ENCODE measurements at places on chromosomes 6 and 20.

DNA sequence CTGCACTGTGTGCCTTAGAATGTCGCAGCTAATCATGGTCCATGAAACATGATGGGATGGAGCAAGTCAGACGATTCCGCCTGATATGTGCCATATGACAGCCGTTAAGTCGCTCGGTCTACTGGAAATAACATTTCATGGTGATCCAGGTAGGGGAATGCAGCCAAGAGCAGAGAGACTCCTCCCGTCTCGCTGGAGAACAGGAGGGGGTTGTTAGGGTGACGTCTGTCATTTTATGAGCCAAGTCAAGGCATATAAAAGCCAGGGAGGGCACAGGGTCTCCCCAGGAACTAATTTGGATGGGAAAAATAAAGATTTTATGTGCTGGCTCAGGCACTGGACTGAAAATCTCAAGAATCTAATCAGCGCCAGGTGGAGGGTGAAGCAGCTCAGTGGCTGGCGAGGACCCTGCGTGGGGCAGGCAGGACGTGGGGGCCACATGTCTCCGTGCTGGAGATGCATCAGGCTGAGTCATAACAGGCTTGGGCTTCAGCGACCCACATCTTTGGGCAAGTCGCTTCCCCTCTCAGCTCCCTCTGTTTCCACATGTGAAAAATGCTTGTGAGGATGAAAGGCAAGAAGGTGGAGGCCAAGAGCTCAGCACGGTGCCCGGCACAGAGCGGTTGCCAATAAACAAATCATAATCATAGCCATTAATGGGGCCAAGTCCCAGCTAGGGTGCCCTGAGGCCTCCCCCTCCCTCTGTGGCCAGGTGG is 234.6 kb downstream of the ANKRD60 start:
- DNase-seq, result no peak

DNA sequence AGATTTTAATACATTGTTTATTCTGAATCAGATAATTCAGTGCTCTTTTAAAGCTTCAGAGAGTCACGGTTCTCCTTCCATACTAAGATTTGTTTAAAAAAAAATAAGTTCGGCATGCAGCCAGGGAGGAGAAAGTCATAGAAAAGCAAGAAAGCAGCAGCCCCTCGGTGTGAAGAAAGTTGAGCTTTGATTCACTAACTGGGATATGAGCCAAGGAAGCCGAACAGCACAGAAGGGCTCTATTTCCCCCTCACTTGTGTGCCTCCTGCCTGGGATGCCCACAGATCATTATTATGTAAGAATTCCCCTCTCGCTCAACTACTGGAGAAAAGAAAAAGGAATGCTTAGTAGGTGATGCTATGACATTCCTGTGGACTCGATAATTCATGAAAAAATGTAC is 69.3 kb upstream of the SYNJ2 start:
- DNase-seq, result no peak

GRCh38 chr20:23668477-23668951 is 20.3 kb downstream of the CST4 start:
- DNase-seq, result peak; percentile 58

- DNase-seq, result no peak
These were observed 75.8 kb downstream of the EFHC1 start for GRCh38 chr6:52495922-52496321.

DNA sequence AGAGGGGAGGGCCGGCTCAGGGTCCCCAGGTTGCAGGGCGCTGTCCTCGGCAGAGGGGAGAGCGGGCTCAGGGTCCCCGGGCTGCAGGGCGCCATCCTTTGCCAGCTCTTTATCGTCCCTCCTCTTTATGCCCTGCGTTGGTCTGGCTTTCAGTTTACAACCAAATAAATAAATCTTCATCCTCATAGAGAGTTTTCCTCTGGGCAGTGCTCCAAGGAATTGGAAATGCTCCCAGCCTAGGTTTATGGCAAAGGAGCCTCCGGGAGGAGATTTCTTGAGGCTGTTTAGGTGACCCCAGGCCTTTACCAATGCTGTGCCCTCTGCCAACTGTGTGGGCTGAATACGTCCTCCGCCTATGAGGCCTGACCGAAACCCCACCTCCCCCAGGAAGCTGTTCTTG is 60.2 kb downstream of the CHMP4B start:
- no peak for DNase-seq

GRCh38 chr6:50264995-50265571 is 215.4 kb upstream of the DEFB112 start:
- DNase-seq, result no peak

DNA sequence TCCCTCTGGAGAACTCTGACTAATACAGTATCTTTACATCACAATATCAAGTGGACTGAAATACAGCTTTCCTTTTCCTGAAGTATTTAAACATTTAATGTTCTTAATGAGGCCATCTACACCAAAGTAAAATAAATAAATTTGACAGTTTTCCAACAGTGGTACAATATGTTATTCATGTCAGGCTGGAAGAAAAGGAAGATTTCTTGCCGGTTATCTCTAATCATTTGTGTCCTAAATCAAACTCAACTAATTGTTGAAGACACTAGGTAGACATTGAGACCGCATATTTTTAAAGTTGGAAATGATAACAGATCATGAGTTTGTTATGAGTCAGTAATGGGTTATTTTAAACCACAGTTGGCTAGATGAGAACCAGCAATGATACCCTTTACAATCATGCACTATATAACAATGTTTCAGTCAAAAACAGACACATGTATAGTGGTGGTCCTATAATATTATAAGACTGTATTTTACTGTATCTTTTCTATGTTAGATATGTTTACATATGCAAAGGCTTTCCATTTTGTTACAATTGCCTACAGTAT is 241.6 kb downstream of the LMBRD1 start:
- no peak for DNase-seq

DNA sequence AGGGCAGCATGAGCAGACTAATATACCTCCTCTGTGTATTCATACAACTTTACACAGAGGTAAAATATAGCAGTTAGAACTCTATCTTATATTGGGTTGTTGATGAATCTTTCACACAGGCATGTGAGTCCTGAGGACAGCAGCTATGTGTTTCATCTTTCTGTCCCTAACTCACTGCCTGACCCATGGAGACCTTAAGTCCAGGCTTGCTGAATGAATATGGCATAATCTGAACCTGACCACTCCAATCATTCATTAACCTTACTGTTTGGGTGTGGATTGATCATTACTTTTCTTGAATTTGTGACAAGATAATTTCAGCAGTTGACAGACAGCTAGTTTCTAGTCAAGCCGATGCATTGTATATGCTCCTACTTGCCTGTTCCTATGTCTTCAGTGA is 27.3 kb upstream of the TSPYL1 start:
- DNase-seq, result no peak

DNA sequence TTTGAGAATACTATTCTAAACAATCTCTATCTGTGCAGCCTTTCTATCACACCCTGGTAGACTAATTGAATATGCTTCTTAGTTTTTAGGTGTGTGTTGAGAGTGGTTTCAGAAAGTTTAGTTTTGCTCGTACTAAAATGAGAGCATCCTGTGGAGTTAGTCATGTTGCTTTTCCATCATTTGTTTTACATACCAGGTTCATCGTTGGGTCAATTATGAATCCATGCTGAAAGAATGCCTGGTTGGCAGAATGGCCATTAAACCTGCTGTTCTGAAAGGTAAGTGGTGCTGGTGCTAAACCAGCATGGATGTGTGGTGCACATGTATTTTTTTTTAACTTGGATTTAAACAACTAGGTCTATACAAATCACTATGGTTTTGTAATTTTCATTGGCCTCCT is 49.3 kb downstream of the CYB5R4 start:
- no peak for DNase-seq

GRCh38 chr20:34310481-34311117 is 7.4 kb upstream of the AHCY start:
- no peak for DNase-seq

DNA sequence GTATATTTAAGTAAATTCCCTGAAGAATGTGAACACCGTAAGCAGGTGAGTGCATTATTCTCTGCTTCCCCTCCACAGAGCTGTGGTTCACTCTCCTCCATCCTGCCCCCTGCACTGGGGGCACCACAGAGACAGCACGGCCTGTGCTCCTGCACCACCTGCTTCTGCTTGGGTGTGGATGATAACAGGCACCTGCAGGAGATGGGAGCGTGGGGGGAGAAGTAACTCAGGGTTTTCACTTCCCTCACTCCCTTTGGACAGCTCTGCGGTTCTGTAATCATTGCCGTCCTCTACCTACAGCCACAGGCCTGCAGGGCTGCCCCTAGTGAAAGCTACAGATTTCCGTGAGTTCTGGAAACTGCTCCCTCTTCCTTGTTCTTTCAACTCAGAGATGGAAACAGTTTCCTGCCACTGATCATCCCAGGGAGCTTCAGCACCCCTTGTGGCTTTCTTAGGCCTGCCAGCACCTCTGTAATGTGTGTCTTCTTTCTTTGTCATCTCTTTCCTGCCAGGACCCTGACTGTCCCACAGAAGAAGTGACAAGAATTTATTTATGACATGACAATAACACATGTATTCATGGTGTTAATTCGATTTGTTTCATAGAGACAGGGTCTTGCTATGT is 21.3 kb upstream of the MICB start:
- DNase-seq, result no peak

- peak; percentile 87 for DNase-seq
These were observed 82.2 kb downstream of the MYO6 start for GRCh38 chr6:75830959-75831885.

DNA sequence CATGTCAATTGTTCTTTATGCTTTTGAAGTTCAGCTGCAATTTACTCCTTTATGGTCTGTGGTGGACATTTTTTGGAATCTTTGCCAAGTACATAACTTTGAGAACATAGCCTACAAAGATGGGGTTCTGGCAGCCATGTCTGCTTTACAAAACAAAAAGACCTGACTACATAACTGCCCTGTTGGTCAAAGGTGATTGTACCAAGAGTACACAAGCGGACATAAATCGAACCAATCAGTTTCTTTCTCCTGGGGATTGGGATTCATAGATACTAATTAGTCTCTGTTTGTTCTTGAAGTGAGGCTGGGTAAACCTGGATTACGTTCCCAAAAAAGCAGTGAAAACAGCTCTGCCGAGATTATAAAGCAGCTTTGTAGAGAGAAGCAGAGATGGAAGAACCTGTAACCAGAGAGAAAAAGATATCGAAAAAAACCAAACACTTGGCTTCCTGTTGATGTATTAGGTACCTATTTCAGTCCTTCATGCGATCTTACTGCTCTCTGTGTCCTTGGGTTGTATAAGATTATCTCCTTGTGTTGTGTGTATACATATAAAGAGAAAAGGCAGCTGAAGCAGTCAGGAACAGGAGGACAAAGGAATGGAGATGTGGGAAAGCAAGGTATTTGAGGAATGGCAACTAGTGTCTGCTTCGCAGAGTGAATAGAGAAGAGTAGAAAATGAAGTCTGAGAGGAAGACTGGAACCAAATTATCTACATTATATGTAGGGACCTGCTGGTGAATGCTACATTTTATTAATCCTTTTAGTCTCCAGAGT is 2.7 kb upstream of the ZFAND3 start:
- DNase-seq, result no peak

DNA sequence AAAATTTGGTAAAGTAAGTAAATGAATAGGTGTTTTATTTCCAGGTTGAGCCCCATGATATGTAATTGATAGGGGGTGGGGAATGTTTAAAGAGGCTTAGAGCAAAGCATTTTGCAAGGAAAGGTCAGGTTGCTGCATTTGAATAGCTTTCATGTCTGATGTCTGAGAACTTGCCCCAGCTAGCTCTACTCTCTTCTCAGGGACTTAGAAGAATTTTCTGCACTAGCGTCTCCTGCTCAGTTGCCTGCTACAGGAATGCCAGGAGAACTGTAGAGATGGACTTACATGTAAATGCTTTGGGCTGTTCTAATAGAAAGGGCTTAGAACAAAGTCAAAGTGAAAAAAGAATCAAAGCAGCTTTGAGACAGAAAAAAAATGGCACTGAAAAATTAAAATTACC is 35.5 kb downstream of the TRMT6 start:
- DNase-seq, result no peak

GRCh38 chr6:89707766-89708165 is 69.2 kb upstream of the LYRM2 start:
- DNase-seq, result no peak

DNA sequence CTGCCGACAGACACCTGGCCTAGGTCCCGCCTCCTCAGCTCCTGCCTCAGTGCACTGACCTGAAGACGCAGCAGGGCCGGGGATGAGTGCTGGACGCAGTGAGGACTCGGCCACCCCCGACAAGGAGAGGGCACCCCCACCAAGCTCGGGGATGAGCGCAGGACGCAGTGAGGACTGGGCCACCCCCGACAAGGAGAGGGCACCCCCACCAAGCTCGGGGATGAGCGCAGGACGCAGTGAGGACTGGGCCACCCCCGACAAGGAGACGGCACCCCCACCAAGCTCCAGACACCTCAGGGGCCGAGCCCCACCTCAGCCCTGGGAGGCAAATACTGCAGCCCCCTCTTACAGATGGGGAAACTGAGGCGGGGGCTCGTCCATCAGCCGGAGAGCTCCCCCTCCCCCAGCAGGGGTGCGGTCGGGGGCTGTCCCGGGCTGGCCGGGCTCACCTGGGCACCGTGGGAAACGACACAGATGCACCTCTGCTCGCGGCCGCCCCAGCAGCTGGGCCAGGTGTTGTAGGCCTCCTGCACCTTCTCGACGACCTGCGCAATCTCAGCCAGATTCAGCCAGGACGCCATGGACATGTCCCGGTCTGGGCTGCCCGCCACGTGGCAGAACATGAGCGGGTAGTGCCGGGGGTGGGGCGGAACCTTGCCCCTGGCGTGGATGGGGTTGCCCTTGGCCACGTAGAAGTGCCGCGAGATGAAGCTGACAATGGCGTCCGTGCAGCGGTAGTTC is 7.5 kb downstream of the HELZ2 start:
- no peak for DNase-seq

GRCh38 chr6:41689171-41690008 is 46.0 kb downstream of the TFEB start:
- no peak for DNase-seq

GRCh38 chr6:163984124-163984936 is 569.8 kb downstream of the QKI start:
- no peak for DNase-seq

- no peak for DNase-seq
These were observed 18.4 kb downstream of the SCP2D1 start for GRCh38 chr20:18831830-18832499.

GRCh38 chr6:150208611-150209352 is 65.9 kb downstream of the PPP1R14C start:
- no peak for DNase-seq

DNA sequence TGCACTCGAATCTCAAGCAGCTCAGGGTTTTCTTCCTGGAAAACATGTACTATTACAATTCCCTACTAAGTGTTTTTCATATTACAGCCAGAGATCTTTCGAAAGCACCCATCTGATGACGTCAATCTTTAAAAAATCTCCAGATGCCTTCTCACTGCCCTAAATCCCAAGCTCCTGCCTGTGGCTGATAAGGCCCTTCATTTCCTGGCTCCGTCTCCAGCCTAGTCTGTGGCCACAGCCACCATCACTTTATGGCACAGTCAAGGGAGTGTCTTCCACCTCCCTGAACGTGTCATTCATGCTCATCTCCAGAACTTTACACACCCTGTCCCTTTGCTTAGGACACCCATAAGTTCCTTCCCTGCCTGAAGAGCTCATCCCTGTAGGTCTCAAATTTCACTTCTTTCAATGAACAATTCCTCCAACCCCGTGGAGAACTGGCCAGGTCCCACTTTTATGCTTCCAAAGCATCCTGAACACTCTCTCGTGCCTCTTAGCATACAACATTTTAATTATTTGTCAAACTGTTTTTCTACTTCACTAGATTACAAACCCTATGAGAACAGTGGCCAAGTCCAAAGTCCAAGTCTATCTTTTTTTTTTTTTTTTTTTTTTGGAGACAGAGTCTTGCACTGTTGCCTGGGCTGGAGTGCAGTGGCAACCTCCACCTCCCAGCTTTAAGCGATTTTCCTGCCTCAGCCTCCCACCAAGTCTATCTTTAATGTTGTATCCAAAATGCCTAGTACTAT is 106.1 kb upstream of the AGPAT4 start:
- no peak for DNase-seq

- DNase-seq, result no peak
These were observed 95.4 kb upstream of the NKX2-2 start for GRCh38 chr20:21609221-21609620.
